WTC11 (cell line): ENCODE measurements at places on chromosomes 4 and X. TPM values are rescaled to one million over a fixed set of nuclear protein-coding genes. Genes with fewer than 3 reads are reported as not detected.
A peak's percentile ranks its signal among the peaks of the same experiment; 100 is the strongest.

GRCh38 chr4:86630629-86631028, 36.5 kb downstream of the PTPN13 start:
- peaks cover 8% of the 10 kb centered on the region for H3K36me3 ChIP-seq
- H3K27me3 ChIP-seq, result no peaks in the 10 kb centered on the region
- H3K27ac ChIP-seq, result no peak overlapping the region
- peaks cover 8% of the 10 kb centered on the region; the same call in 1 of the 2 replicates for H3K4me1 ChIP-seq
- DNase-seq, result no peak

DNA sequence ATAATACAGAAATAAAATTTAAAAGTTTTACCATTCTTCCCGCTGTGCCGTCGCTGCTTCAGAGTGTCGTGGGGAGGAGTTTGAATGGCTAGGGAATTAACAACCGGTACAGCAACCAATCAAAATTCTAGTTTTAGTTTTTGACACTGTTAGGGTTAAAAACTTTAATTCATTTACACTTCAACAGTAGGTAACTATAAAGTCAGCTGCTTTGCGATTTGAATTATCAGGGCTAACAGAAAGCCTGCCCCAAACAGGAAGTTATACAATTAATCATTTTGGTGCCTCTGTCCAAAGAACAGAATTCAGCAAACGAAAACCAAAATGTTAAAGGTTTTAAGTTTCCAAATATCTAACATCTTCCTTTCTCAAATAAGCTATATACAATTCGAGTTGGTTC, 2.3 kb downstream of the HNRNPD start:
- peaks cover 55% of the 10 kb centered on the region for H3K4me1 ChIP-seq
- H3K36me3 ChIP-seq, result peaks cover 62% of the 10 kb centered on the region
- H3K4me3 ChIP-seq, result peak overlapping the region; percentile 98
- DNase-seq, result no peak

DNA sequence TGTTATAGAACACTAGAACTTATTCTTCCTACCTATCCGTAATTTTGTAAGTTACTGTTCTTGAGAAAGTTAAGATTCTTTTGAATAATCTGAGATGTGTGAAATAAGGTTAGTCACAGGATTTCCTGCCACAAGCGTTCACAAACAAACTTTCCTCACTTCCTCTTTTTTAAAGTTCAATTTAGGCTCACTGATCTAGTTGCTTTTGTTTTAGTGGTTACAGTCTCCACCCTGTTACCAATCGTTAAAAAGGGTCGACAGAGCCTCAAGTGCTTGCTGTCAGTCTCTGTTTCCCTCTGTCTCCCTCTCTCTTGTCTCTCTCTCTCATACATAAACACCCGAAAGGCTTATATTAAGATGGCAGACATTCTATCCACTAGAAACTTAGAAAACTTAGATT, 35.9 kb upstream of the STK26 start:
- no peaks in the 10 kb centered on the region for H3K36me3 ChIP-seq
- H3K4me1 ChIP-seq, result peaks cover 12% of the 10 kb centered on the region
- no peak overlapping the region for H3K27ac ChIP-seq

- no peak overlapping the region for H3K27ac ChIP-seq
- H3K4me1 ChIP-seq, result no peaks in the 10 kb centered on the region
- no peak for DNase-seq
- no peak overlapping the region for H3K4me3 ChIP-seq
- peaks cover 16% of the 10 kb centered on the region for H3K36me3 ChIP-seq
These were observed 3.6 kb downstream of the GTPBP6 start for GRCh38 chrX:314781-315595.

- H3K36me3 ChIP-seq, result peaks cover 28% of the 10 kb centered on the region
- DNase-seq, result no peak
- 0 out of 2 replicates have a peak overlapping the region, but pooled peaks have one; percentile 4 for H3K27ac ChIP-seq
- H3K4me1 ChIP-seq, result peaks cover 58% of the 10 kb centered on the region
These were observed 37.0 kb downstream of the NSG1 start for GRCh38 chr4:4423706-4424498.

DNA sequence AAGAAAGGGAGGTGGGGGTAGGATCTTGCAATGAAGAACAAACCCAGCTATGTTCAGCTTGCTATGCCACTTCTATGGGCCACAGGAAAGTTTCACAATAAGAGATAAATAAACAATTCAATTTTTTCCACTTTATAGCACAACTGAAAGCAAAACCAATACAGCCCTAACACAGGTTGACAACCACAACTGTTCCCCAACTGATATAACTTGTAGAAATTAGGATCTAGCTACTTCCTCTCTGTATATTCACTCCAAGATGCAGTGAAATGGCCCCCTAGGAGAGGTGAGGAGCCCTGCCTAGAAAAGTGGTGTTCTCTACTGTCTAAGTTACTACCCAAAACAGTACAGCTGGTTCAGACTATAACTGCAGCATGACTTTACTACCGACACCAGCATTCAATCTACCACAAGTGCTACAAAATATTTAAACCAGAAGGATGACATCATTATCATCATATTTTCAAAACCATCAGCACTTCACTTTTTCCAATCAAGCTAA, 77.0 kb downstream of the FBXW7 start:
- peaks cover 25% of the 10 kb centered on the region for H3K4me1 ChIP-seq
- no peaks in the 10 kb centered on the region for H3K36me3 ChIP-seq
- H3K27me3 ChIP-seq, result no peaks in the 10 kb centered on the region
- DNase-seq, result no peak
- no peak overlapping the region for H3K27ac ChIP-seq

- H3K27ac ChIP-seq, result no peak overlapping the region
- H3K36me3 ChIP-seq, result no peaks in the 10 kb centered on the region
- H3K4me1 ChIP-seq, result peaks cover 18% of the 10 kb centered on the region
- DNase-seq, result no peak
- no peak overlapping the region for H3K4me3 ChIP-seq
These were observed 122.4 kb upstream of the SLC34A2 start for GRCh38 chr4:25533256-25533655.

The CXCL5 gene
- total RNA-seq, result 3.6 to 8.8 TPM (median 8.1 TPM) in 3 replicates

DNA sequence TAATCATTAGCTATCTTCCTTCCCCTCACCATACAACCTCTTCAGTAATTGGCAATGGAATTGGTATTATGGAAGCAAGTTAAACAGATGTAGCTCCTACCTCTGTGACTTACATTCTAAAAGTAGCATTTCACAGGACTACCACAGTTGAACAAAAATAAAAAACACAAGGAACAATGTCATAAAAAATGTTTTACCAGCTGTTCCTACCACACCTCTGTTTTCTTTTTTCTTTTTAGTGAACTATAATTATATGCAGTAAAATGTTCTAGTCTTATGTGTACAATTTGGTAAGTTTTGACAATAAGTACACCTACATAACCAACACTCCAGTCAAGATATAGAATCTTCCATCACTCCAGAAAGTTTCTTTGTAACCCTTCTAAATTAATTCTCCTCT, 54.1 kb upstream of the GEMIN8 start:
- no peaks in the 10 kb centered on the region for H3K36me3 ChIP-seq
- DNase-seq, result no peak

DNA sequence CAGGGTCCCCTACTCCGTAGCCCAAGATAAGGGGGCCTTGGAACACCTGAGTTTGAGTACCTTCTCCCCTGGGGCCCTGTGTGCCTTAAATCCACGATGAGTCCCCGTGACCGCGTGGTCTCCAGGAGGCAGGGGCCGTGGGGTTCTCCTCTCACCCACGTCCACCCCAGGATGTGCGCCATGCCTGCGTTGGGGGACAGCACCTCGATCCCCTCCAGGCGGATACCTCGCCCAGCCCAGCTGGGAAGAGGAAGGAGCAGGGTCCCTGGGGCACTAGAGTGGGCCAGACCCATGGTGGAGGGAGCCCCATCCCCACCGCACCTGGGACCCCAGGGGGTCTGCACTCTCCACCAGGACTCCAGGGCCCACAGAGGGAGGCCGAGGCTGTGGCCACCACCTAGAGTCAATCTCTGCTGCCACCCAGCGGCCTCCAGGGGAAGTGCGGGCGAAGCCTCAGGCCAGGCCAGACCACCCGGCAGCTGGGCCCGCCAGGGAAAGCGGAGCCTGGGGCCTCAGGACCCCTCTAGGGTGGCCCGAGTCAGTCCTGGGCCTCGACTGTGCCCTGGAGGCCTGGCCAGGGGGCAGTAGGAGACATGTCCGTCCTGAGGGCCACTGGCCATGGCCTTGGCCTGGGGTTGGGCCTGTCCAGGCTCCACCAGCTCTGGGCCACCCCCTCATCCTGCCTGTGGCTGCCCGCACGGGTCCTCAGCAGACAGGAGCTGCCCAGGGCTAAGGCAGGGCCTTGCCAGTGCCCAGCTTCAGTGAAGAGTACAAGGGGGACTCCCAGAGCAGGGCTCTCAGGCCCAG, 55.0 kb downstream of the FAM53A start:
- H3K27me3 ChIP-seq, result no peaks in the 10 kb centered on the region
- H3K27ac ChIP-seq, result no peak overlapping the region
- H3K4me3 ChIP-seq, result no peak overlapping the region

The GABRG1 gene
- total RNA-seq, result 0.17 to 0.34 TPM (median 0.30 TPM) in 3 replicates

GRCh38 chr4:38534344-38535045, 129.5 kb upstream of the KLF3 start:
- peaks cover 22% of the 10 kb centered on the region for H3K4me1 ChIP-seq
- H3K27ac ChIP-seq, result no peak overlapping the region

- H3K4me1 ChIP-seq, result peaks cover 65% of the 10 kb centered on the region
- 0 out of 2 replicates have a peak overlapping the region, but pooled peaks have one; percentile 1 for H3K27ac ChIP-seq
- no peaks in the 10 kb centered on the region for H3K27me3 ChIP-seq
- H3K4me3 ChIP-seq, result no peak overlapping the region
- DNase-seq, result no peak
- no peaks in the 10 kb centered on the region for H3K36me3 ChIP-seq
These were observed 301.6 kb downstream of the ARHGAP24 start for GRCh38 chr4:85776579-85776978.

- no peaks in the 10 kb centered on the region for H3K36me3 ChIP-seq
- H3K4me1 ChIP-seq, result peaks cover 30% of the 10 kb centered on the region
- DNase-seq, result no peak
- H3K4me3 ChIP-seq, result no peak overlapping the region
- no peaks in the 10 kb centered on the region for H3K27me3 ChIP-seq
These were observed 233.2 kb downstream of the ARHGAP10 start for GRCh38 chr4:147965056-147965455.

DNA sequence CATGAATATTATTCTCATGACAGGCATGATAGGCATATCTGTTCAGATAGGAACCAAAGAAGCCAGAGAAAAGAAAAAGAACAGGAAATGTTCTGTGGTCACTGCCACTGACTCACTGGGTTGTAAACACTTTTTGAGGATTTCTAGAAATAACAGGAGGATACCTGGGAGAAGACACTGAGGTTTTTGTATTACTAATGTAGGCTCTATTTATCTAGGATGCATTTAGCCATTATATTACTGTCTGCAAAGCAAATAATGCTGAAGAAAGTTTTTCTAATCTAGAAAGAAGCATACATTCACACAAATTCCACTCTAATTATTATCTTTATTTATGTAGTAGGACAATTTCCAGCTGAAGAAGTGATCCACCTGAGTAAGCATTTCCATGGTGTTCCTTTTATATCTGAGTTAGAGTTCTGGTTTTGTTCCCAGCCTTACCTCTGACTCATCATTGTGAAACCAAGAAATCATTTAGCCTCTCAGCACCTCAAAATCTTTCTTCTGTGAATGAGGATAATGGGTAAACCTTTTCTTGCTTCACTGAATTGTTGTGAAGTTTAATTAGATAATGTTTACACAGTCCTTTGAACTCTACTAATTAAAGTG, 40.2 kb upstream of the EPGN start:
- H3K36me3 ChIP-seq, result no peaks in the 10 kb centered on the region
- H3K27me3 ChIP-seq, result peaks cover 3% of the 10 kb centered on the region; the same call in 1 of the 2 replicates
- no peak overlapping the region for H3K27ac ChIP-seq
- no peak for DNase-seq
- no peak overlapping the region for H3K4me3 ChIP-seq

The NIPAL1 gene
- 7.1 to 8.4 TPM (median 7.2 TPM) in 3 replicates for total RNA-seq

- no peaks in the 10 kb centered on the region for H3K36me3 ChIP-seq
- H3K27ac ChIP-seq, result no peak overlapping the region
- DNase-seq, result no peak
These were observed 28.8 kb upstream of the GRIA3 start for GRCh38 chrX:123155327-123155726.

- H3K4me1 ChIP-seq, result no peaks in the 10 kb centered on the region
- peaks cover 24% of the 10 kb centered on the region for H3K36me3 ChIP-seq
- H3K27me3 ChIP-seq, result no peaks in the 10 kb centered on the region
- H3K4me3 ChIP-seq, result no peak overlapping the region
These were observed 930.7 kb upstream of the PCDH10 start for GRCh38 chr4:132218406-132218805.

DNA sequence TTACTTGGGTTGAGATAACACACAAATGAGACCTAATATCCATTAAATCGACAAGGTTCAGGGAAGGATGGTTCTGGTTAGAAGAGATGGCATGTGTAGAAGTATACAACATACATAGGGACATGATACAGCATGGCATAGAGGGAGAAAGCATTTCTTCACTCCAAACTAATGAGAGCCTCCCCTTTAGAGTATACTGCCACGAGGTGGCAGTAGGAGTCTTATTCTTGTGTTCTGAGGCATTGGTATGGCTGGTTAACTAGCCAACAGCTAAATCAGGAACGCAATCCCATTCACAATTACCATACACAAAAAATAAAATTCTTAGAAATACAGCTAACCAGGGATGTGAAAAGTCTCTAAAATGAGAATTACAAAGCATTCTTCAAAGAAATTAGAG, 29.1 kb upstream of the TRO start:
- no peak for DNase-seq

- no peaks in the 10 kb centered on the region for H3K27me3 ChIP-seq
- H3K27ac ChIP-seq, result no peak overlapping the region
- no peaks in the 10 kb centered on the region for H3K4me1 ChIP-seq
These were observed 30.7 kb downstream of the MAP7D3 start for GRCh38 chrX:136220540-136220939.

- H3K27ac ChIP-seq, result no peak overlapping the region
- no peak for DNase-seq
- no peaks in the 10 kb centered on the region for H3K4me1 ChIP-seq
- no peaks in the 10 kb centered on the region for H3K36me3 ChIP-seq
- no peaks in the 10 kb centered on the region for H3K27me3 ChIP-seq
- H3K4me3 ChIP-seq, result no peak overlapping the region
These were observed 17.4 kb downstream of the ADAM29 start for GRCh38 chr4:174935607-174936006.

- H3K36me3 ChIP-seq, result no peaks in the 10 kb centered on the region
- H3K4me3 ChIP-seq, result no peak overlapping the region
- H3K27me3 ChIP-seq, result no peaks in the 10 kb centered on the region
- peaks cover 29% of the 10 kb centered on the region for H3K4me1 ChIP-seq
- no peak for DNase-seq
These were observed 181.6 kb downstream of the MID1IP1 start for GRCh38 chrX:38982843-38983242.

DNA sequence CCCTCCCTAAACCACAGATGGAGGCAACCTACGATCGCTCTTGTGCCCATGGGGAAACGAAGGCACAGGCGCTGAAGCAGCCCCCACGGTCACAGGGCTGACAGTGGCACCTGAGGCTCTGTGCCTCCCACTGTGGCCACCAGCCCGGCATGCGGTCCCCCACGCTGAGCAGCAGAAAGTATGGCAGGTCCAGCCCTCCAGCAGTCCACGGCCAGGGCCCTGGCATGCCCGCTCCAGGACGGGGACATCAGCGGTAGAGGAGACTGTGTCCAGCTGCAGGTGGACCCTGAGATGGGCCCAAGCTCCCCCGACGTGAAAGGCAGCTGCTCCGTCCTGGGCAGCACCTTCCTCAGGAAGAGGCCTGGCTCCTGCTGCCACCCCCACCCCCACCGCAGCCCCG, 61.2 kb downstream of the FAM53A start:
- no peaks in the 10 kb centered on the region for H3K36me3 ChIP-seq
- H3K4me3 ChIP-seq, result no peak overlapping the region
- no peak for DNase-seq
- H3K27ac ChIP-seq, result no peak overlapping the region
- H3K27me3 ChIP-seq, result no peaks in the 10 kb centered on the region; the same call in 1 of the 2 replicates
